ENCODE measurements at places on chromosomes 13 and 19.

GRCh38 chr19:16470541-16470910, 1.2 kb downstream of the EPS15L1 start:
- peak overlapping the region; percentile 87 for H3K27ac ChIP-seq
- no peaks in the 10 kb centered on the region for H3K27me3 ChIP-seq
- DNase-seq: no peak
- H3K36me3 ChIP-seq: no peaks in the 10 kb centered on the region

GRCh38 chr13:66673401-66673800, 556.7 kb downstream of the PCDH9 start:
- H3K27me3 ChIP-seq: no peaks in the 10 kb centered on the region
- H3K4me3 ChIP-seq: no peak overlapping the region
- no peak for DNase-seq
- H3K27ac ChIP-seq: no peak overlapping the region

DNA sequence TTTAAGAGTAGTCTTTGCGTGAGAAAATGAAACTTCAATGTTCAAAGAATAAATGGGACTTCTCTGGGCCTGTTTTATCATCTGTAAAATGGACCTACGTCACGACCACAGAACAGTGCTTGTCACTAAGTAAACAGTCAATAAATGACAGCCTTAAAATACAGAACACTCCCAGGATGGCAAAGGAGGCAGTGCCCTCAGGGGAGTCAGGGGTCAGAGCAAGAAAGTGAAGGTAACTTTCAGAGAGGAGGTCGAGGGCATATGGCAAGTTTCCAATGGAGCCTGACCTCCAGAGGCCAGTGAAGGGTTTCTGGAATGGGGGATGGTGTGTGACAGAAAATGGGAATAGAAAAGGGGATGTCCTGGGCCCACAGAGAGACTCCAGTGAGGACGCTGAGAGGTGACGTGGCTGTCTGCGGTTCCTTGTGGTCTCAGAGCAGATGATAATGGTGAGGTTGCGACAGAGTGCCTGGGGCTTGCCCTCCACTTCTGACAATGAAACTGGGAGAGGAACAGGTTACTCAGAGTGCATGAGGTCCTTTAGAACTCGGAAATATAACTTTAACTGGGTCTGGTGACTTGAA, 91.8 kb downstream of the UBL3 start:
- no peaks in the 10 kb centered on the region for H3K36me3 ChIP-seq
- DNase-seq: peak; percentile 55
- H3K4me3 ChIP-seq: no peak overlapping the region
- H3K27ac ChIP-seq: no peak overlapping the region
- no peaks in the 10 kb centered on the region for H3K4me1 ChIP-seq

GRCh38 chr19:17235971-17236777, 9.5 kb downstream of the NR2F6 start:
- peaks cover 44% of the 10 kb centered on the region for H3K36me3 ChIP-seq
- H3K4me3 ChIP-seq: peak overlapping the region; percentile 60
- peaks cover 13% of the 10 kb centered on the region for H3K4me1 ChIP-seq
- DNase-seq: peak; percentile 63

- H3K27me3 ChIP-seq: no peaks in the 10 kb centered on the region
- DNase-seq: peak; percentile 68
- H3K4me3 ChIP-seq: no peak overlapping the region
- peak overlapping the region; percentile 38 for H3K27ac ChIP-seq
- peaks cover 5% of the 10 kb centered on the region for H3K4me1 ChIP-seq
These were observed 4.7 kb upstream of the PRMT1 start for GRCh38 chr19:49672131-49672919.

DNA sequence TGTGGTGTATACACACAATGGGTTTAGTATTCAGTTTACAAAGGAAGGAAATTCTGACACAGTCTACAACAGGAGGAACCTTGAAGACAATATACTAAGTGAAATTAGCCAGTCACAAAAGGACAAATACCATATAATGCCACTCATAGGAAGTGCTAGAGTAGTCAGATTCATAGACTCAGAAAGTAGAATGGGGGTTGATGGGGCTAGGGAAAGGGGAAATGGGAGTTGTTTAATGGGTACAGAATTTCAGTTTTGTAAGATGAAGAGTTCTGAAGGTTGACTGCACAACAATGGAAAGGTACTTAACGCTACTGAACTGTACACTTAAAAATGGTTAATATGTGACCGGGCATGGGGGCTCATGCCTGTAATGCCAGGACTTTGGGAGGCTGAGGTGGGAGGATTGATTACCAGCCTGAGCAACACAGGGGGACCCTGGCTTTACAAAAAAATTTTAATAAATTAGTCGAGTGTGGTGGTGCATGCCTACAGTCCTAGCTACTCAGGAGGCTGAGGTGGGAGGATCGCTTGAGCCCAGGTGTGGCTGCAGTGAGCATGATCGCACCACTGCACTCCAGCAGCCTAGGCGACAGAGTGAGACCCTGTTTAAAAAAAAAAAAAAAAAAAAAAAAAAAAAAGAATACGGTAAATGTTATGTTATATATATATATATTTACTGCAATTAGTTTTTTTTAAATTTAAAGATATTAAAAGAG, 45.0 kb downstream of the SLC15A1 start:
- H3K4me3 ChIP-seq: no peak overlapping the region
- no peaks in the 10 kb centered on the region for H3K4me1 ChIP-seq
- H3K36me3 ChIP-seq: peaks cover 8% of the 10 kb centered on the region
- no peak for DNase-seq
- H3K27me3 ChIP-seq: no peaks in the 10 kb centered on the region

- peaks cover 12% of the 10 kb centered on the region for H3K4me1 ChIP-seq
- H3K27me3 ChIP-seq: no peaks in the 10 kb centered on the region
These were observed 2.8 kb downstream of the SWSAP1 start for GRCh38 chr19:11377237-11377636.

GRCh38 chr19:39479916-39480315, 722 bp upstream of the TIMM50 start:
- H3K27ac ChIP-seq: peak overlapping the region; percentile 77
- peak overlapping the region; percentile 94 for H3K4me3 ChIP-seq
- H3K4me1 ChIP-seq: no peaks in the 10 kb centered on the region
- H3K27me3 ChIP-seq: no peaks in the 10 kb centered on the region
- no peak for DNase-seq

DNA sequence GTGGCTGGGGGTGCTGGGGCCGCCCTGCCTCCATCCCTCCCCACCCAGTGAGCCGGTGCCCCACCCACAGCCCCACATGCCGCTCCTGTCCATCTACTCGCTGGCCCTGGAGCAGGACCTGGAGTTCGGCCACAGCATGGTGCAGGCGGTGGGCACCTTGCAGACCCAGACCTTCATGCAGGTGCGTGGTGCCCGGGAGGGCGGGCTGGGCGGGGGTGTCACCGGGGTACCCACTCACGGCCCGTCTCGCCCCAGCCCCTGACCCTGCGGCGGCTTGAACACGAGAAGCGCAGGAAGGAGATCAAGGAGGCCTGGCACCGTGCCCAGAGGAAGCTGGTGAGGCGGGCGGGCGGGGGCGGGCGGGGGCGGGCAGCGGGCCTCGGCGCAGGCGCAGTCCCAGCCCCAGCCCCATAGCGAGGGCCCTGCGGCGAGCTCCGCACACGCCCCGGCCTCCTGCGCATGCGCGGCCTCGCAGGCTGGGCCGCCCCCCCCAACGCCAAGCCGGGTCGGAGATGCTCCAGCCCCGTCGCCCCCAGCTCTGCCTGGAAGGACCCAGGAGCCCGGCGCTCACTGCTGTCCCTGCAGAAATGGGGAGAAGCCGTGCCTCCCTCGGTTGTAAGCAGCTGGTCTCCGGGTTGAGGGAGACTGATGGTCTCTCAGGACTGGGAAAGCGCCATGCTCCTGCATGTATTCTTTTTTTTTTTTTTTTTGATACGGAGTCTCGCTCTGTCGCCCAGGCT, 7.7 kb downstream of the ARHGAP45 start:
- H3K4me3 ChIP-seq: peak overlapping the region; percentile 40
- peaks cover 55% of the 10 kb centered on the region for H3K4me1 ChIP-seq
- H3K27me3 ChIP-seq: no peaks in the 10 kb centered on the region
- H3K27ac ChIP-seq: peak overlapping the region; percentile 44
- H3K36me3 ChIP-seq: no peaks in the 10 kb centered on the region

- no peaks in the 10 kb centered on the region for H3K36me3 ChIP-seq
- no peaks in the 10 kb centered on the region for H3K27me3 ChIP-seq
- H3K27ac ChIP-seq: no peak overlapping the region
These were observed 1599.8 kb downstream of the OLFM4 start for GRCh38 chr13:54628383-54628782.

- no peak overlapping the region for H3K27ac ChIP-seq
- H3K36me3 ChIP-seq: no peaks in the 10 kb centered on the region
- H3K4me1 ChIP-seq: no peaks in the 10 kb centered on the region
- no peaks in the 10 kb centered on the region for H3K27me3 ChIP-seq
These were observed 37.6 kb downstream of the TDRD12 start for GRCh38 chr19:32757189-32757588.

DNA sequence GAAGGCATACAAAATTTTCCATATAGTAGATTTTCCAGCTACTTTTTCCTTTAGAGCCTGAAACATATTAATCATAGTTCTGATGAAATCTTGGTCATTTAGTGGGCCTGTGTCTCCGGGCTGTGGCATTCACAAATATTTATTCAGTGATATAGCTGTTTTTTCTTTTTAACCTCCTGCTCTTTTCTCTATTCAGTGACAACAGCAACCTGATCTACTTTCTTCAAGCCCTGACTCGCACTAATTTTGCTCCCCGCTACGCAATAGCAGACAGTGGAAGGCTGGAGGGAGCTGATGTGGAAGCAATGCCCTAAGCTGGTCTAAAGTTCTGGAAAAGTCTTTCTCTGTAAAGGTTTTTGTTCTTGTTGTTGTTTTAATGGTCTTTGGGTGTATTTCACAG, 289.7 kb downstream of the SLITRK6 start:
- H3K36me3 ChIP-seq: no peaks in the 10 kb centered on the region
- no peak overlapping the region for H3K4me3 ChIP-seq
- H3K27me3 ChIP-seq: no peaks in the 10 kb centered on the region
- no peak overlapping the region for H3K27ac ChIP-seq

DNA sequence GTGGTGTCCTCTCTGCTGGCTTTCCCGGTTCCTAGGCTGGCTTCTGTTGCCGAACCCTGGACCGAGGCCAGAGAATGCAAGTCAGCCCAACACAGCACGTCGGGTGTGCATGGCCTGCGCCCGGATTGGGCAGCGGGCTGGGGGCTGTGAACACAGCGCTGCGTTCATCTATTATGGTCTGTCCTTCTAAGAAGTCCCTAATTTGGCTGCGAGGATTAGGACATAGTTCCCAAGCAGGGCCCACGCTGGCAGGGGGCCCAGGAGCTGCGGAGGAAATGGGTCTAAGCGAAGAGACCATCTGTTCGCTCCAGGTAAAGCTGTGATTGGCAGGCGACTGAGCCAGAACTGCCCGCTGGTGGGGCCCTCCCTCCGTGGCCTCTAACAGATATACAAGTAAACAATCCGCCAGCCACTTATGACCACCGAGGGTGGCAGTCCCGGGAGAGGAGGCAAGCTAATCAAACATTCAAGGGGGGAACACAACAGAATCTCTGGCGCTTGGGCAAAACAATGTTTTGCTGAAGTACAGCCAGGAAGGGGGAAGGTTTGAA, 6.0 kb downstream of the SYCE2 start:
- DNase-seq: peak; percentile 62
- peak overlapping the region; percentile 63 for H3K27ac ChIP-seq

DNA sequence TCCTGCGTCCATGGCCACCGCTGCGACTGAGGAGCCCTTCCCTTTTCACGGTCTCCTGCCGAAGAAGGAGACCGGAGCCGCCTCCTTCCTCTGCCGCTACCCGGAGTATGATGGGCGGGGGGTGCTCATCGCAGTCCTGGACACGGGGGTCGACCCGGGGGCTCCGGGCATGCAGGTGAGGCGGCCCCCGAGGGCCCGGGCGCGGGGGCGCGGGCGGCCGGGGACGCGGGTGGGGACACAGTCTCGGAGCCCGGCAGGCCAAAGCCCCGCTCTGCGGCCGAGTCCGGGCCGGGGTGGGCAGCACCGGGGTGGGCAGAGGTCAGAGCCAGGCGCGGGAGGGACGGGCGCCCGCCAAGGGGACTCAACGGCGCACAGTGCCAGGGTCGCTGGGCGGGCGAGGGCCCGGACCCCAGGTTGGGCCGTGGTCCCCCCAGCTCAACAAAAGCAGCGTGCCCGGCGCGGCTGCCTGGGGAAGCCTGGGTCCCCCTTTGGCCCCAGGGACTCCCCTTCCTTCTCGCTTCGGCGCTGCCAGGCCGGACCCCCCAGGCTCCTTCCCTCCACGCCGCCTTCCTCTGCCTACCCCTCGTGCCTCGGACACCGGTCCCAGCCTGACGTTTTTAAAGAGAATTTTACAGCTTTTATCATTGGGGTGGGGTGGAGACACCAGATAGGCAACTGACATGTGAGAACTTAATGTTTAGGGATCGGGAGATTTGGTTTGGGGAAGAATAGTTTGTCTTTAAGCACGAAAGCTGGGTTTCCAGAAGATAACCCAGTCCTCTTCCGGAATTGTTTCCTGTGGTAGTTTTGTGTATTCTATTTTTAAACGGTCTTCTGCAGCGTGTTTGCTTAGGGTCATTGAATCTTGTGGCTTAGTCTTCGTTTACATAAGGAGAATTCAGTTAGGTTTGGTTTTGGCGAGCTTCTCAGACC, 509 bp downstream of the TPP2 start:
- peak; percentile 61 for DNase-seq
- H3K36me3 ChIP-seq: no peaks in the 10 kb centered on the region
- H3K27me3 ChIP-seq: no peaks in the 10 kb centered on the region
- no peaks in the 10 kb centered on the region for H3K4me1 ChIP-seq
- H3K27ac ChIP-seq: peak overlapping the region; percentile 99

DNA sequence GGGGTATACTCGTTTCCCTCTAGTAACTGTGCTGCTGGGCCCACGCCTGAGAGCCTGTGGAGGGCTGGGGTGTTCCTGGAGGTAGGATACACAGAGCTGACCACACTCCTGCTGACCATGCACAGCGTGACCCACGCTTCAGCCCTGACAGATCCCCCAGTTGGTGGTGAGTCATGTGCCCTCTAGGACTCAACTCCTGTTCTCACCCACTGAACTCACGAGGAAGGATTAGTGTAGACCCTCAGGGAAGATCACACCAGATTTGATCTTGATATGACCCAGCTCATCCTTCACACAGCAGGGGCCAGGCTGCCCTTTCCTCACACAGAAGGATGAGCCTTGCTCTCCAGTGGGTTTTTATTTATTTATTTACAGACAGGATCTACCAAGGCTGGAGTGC, 13.3 kb upstream of the ACP7 start:
- H3K36me3 ChIP-seq: no peaks in the 10 kb centered on the region
- no peak overlapping the region for H3K4me3 ChIP-seq
- no peaks in the 10 kb centered on the region for H3K4me1 ChIP-seq
- no peak overlapping the region for H3K27ac ChIP-seq

GRCh38 chr13:34733721-34734120, 208.3 kb upstream of the NBEA start:
- no peaks in the 10 kb centered on the region for H3K4me1 ChIP-seq
- DNase-seq: no peak
- H3K27me3 ChIP-seq: no peaks in the 10 kb centered on the region
- H3K36me3 ChIP-seq: no peaks in the 10 kb centered on the region
- H3K27ac ChIP-seq: no peak overlapping the region

- H3K4me1 ChIP-seq: no peaks in the 10 kb centered on the region
- no peak overlapping the region for H3K4me3 ChIP-seq
- H3K27me3 ChIP-seq: no peaks in the 10 kb centered on the region
- H3K36me3 ChIP-seq: no peaks in the 10 kb centered on the region
These were observed 11.2 kb upstream of the GNA15 start for GRCh38 chr19:3124630-3125029.

Measured in Peyer's patch (tissue), 4 donors.